ENCODE measurements at places on chromosomes 11 and 22. TPM values are rescaled to one million over a fixed set of nuclear protein-coding genes. Genes with fewer than 3 reads are reported as not detected.

The SPI1 gene
- 11.2 TPM for total RNA-seq

The KRTAP5-9 gene
- total RNA-seq = not detected

The ACTN3 gene
- not detected for total RNA-seq

The SYT9 gene
- total RNA-seq = 0.15 TPM

The NKAPD1 gene
- 7.7 TPM for total RNA-seq

The SCUBE1 gene
- total RNA-seq = 0.64 TPM

The SLC17A6 gene
- total RNA-seq = not detected

The MTA2 gene
- 33.1 TPM for total RNA-seq

The SLC29A2 gene
- 22.6 TPM for total RNA-seq

The FXYD2 gene
- 1.4 TPM for total RNA-seq

The VWA5A gene
- total RNA-seq = 2.8 TPM

The PICK1 gene
- 26.5 TPM for total RNA-seq

The NXPE4 gene
- total RNA-seq = not detected

The SCGB1D2 gene
- 4.0 TPM for total RNA-seq

The RCOR2 gene
- total RNA-seq = 14.5 TPM

The KCNK7 gene
- total RNA-seq = 0.94 TPM

The FGF19 gene
- not detected for total RNA-seq

The HDAC10 gene
- total RNA-seq = 12.7 TPM

The RFPL3 gene
- not detected for total RNA-seq

The LIF gene
- total RNA-seq = 0.64 TPM

The PKNOX2 gene
- total RNA-seq = 7.6 TPM

The OR8G1 gene
- total RNA-seq = not detected

The OR4A16 gene
- not detected for total RNA-seq

The CDC42BPG gene
- total RNA-seq = 0.40 TPM
